ENCODE measurements at places on chromosomes 7 and 10. TPM values are rescaled to one million over a fixed set of nuclear protein-coding genes. Genes with fewer than 3 reads are reported as not detected.
A peak's percentile ranks its signal among the peaks of the same experiment; 100 is the strongest.

DNA sequence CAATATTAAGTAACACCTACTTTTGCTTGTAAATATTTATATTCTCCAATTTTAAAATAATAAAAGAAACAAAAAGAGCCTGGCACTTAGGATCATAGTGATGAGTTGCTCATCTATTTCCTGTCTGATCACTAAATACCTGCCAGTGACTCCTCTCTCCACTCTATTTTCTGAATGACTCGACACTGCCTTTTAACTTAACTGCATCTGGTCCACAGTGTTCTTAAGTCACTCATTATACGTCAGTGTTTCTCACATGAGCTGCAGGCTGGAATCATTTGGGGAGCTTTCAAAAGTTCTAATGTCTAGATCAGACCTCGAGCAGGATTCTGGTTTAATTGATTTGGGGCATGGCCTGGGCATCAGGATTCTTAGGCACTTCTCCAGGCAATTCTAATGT, 78.0 kb upstream of the AGBL3 start:
- no peaks in the 10 kb centered on the region for H3K36me3 ChIP-seq
- H3K27ac ChIP-seq: no peak overlapping the region
- H3K4me3 ChIP-seq: no peak overlapping the region
- DNase-seq: no peak
- H3K27me3 ChIP-seq: no peaks in the 10 kb centered on the region

- DNase-seq: no peak
- no peaks in the 10 kb centered on the region for H3K4me1 ChIP-seq
- no peak overlapping the region for H3K4me3 ChIP-seq
Observed at GRCh38 chr7:64867863-64868440, 35.1 kb upstream of the ZNF273 start.

GRCh38 chr7:140924019-140924820, 509 bp downstream of the BRAF start:
- DNase-seq: peak; percentile 81
- no peak overlapping the region for H3K4me3 ChIP-seq
- H3K27ac ChIP-seq: no peak overlapping the region
- H3K4me1 ChIP-seq: peaks cover 16% of the 10 kb centered on the region
- no peaks in the 10 kb centered on the region for H3K27me3 ChIP-seq

- H3K4me1 ChIP-seq: peaks cover 15% of the 10 kb centered on the region
- no peak overlapping the region for H3K4me3 ChIP-seq
- H3K36me3 ChIP-seq: no peaks in the 10 kb centered on the region
- no peak for DNase-seq
- no peaks in the 10 kb centered on the region for H3K27me3 ChIP-seq
Observed at GRCh38 chr7:102460467-102460866, 4.2 kb downstream of the ALKBH4 start.

- H3K27ac ChIP-seq: no peak overlapping the region
- no peak for DNase-seq
- H3K27me3 ChIP-seq: no peaks in the 10 kb centered on the region
- no peaks in the 10 kb centered on the region for H3K4me1 ChIP-seq
Observed at GRCh38 chr7:8809320-8809719, 375.9 kb downstream of the NXPH1 start.

DNA sequence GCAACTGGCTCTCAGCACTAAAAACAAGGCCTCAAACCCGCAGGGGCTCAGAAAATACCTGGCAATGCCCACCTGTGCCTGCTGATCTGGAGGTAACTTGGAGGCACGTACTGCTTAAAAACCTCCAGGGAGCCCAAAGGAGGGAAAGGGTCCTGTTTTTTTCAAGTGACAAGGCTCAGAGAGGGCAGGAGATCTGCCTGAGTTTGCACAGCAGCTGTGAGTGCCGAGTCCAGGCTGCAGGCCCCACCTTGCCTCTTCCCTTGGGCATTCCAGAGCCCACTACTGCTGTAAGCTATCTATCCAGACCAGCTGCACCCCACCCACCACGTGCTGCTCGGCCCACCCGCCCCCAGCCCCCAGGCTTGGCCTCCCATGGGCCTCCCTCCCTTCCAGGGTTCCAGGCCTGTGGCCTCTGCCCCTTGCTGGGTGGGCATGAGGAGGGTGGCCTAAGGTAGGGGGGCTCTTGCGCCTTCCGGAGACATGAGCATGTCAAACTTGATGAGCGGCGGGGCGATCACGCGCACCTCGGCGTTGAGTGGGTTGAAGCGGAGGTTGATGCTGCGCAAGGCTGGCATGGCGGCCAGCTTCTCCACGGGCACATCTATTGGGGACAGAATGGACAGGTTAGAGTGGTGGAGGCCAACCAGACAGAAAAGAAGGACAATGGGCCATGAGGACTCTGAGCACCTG, 17.2 kb upstream of the NPFFR1 start:
- no peaks in the 10 kb centered on the region for H3K36me3 ChIP-seq
- H3K27ac ChIP-seq: no peak overlapping the region
- no peak for DNase-seq
- no peaks in the 10 kb centered on the region for H3K27me3 ChIP-seq
- H3K4me3 ChIP-seq: no peak overlapping the region

- peaks cover 33% of the 10 kb centered on the region for H3K4me1 ChIP-seq
- H3K36me3 ChIP-seq: peaks cover 9% of the 10 kb centered on the region
- no peak overlapping the region for H3K4me3 ChIP-seq
Observed at GRCh38 chr7:127759945-127760421, 108.0 kb downstream of the SND1 start.

EIF4H gene
- 410 TPM for total RNA-seq
